Kasumi-1 (cell line): ENCODE measurements at places on chromosomes 12 and 14.

DNA sequence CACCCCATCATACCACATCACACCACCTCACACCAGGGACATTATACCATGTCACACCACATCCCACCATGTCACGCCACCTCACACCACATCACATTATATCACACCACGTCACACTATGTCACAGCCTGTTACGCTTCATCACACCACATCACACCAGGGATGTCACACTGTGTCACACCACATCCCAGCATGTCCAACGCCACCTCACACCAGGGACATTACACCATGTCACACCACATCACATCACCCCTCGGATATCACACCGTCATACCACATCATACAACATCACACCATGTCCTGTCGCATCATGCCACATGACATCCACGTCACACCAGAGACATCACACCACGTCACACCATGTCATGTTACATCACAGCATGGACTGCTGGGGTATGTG lies 235.5 kb downstream of the TMEM121 start:
- no peak for DNase-seq

GRCh38 chr14:53399057-53399456 lies 245.9 kb upstream of the DDHD1 start:
- DNase-seq = peak; percentile 36

GRCh38 chr12:78371284-78371683 lies 493.3 kb upstream of the SYT1 start:
- no peak for DNase-seq

DNA sequence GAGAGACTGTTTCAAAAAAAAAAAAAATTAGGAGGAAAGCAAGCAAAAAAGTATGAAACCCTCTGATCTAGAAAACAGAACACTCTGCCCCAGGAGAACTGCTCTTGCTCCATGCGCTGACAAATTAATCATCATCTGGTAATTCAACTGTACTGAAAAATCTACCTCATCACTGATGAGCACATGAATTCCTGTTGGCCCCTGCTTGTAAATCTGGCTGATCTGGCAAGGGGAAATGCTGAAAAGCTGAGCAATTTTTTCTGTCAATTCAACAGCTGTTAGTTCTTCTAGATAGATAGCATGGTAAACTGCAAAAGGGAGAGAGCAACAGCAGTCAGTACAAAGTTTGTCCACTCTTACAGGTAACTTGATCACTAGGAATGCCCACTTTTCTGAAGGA lies 15.2 kb upstream of the CSRNP2 start:
- DNase-seq = no peak

GRCh38 chr12:52690351-52691075 lies 10.3 kb upstream of the KRT1 start:
- DNase-seq = no peak

- DNase-seq = peak; percentile 51
These were observed 2.1 kb upstream of the CCT2 start for GRCh38 chr12:69583203-69583602.

GRCh38 chr12:61290473-61290872 lies 969.7 kb upstream of the USP15 start:
- no peak for DNase-seq

DNA sequence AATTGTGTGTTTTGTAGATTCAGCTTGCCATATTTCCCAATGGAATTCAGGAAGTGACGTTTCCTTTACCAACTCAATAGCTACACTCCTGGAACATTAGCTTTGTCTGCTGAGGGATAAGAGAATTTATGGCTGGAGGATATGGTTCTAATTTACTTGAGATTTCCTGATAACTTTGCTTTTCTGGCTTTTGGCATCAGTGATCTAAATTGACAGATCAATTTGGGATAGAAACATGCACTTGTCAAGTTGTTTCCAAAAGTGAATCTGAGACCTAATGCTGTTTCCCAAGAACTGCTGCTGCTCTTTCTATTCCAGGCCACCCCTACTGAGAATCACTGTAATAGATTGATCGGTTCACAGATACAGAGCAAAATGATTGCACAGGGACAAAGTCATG lies 43.2 kb downstream of the MGAT4C start:
- DNase-seq = no peak

DNA sequence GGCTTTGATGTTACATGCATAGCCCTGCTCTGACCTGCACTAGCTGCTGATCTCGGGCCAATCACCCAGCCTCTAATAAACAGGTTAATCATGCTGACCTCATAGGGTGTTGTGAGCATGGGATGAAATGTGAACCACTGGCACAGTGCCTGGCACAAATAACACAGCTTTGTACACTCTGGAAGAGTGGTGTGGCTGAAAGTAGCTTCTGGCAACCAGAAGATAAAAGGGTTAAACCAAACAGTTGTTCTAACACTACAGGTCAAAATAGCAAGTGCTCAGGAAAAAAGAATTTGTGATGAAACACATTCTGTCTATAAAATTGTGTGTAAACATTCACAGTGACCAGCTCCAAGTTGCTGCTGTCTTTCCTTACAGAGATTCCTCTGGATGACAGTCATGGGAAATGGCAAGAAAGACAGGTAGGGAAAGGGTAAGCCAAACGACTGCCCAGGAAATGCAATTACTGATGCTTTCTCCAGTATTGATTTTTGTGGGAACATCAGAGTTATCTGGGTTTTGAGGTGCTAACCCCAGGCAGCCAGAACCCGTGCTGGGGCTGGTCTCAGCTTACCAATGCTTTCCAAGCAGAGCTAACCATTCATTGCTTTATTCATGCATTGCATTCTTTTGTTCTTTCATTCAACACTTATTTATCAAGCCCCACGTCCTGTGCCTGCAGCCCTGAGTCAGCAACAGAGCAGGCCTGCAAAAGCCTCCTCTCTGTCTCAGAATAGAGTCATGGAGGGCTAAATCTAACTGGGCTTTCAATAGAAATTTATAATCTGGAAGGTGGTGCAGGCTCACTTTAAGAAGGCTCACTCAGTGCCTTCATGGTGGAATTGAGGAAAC lies 38.1 kb upstream of the CAPRIN2 start:
- no peak for DNase-seq

DNA sequence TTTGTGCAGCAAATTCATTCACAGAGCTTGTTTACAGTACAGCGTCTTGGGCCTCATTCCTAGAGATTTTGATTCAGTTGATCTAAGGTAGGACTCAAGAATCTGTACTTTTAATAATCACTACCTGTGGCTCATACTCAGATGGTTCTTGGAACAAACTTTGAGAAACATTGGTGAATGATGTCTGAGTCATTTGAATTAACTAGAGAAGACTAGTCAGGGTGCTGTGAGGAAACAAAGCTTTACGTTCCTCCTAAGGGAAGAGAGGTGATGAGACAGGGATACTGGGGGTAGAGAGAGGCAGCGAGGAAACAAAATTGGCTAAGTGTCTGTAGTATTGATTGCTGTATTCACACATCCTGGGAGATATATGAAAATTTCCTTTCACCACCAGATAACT lies 109.4 kb downstream of the SLC15A5 start:
- no peak for DNase-seq

- DNase-seq = no peak
These were observed 14.1 kb downstream of the PLCZ1 start for GRCh38 chr12:18723752-18724151.

DNA sequence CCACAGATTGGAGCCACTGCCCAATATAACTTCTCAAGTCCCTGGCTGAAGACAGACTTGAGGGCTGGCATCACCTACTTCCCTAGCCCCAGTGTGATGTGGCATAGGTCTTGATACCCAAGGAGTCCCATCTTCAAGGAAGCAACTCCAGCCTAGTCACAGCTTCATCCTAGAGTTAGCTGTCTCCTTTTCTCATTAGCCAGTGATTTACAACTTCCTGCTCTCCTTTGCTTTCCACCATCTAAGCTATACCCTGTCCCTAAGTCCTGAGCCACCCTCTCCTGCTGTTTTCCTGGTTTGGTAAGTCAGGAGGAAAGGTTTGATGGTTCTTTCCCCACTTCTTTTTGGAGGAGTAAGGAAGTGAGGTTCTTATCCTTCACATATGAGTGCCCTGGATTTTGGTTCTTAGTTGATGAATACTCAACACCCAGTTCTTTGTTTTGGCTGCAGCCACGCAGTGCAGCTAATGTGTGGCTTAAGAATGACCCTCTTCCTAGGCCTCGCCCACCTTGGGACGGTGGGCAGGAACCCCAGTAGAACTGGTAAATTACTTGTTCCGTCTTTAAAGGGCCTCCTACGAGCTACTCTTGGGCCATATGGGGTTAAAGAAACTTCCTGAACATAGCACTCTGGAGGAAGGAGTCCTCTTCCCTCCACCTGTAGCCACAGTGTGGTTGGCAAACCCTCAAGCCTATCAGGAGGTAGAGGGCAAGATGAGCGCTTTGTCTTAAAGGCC lies 3.9 kb upstream of the GPX2 start:
- DNase-seq = no peak

GRCh38 chr14:22872033-22872832 lies 693 bp downstream of the LRP10 start:
- DNase-seq = peak; percentile 72

DNA sequence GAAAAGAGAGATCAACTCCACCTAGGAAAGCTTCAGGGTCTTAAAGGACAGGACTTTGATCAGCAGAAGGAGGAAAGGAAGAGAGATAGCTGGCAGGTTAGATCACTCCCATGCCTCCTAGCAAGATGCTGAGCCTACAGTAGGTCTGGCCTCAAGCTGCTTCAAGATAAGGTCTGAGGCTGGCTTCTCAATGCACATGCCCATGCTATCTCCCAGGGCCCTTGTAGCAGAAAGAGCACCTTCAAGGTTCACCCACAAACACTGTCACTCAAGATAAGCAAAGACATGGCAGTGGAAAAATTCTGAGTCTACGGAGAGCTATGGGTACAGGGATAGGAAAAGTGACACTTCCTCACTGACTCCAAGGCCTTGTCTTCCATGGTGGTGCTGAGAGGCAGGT lies 14.3 kb downstream of the REM2 start:
- no peak for DNase-seq

DNA sequence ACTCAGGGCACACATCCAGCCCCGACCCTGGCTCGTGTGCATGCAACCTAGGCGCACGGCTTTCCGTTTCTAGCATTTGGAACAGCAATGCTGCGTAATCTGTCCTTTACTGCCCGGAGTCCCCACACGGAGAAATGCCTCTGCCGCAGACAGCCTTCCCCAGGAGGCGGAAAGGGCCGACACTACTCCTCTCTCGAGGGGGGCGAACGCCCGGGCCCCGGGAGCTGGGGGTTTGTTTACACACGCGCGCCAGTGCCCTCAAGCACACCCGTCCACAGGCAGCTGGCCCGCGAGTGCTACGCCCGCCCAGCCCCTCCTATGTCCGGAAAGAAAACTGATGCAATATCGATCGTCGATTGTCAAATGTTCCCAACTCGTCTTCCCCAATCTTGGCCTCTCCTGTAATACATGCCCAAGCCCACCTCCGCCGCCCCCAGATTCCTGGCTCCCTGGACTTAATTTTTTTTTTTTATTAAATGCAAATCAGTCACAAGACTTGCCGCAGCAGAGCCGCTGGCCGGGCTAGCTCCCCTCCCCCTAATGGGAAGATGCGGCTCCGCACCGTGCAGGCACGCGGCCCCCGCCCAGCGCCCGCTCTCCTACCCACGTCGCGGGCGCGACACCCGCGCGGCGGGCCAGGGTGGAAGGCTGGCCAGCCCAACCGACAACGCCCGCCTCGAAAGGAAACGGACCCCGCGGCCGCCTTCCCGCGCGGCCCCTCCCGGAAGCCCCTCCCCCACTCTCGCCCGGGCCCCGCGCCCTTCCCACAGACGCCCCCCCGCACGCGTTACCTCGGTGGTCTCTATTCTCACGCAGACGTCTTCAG lies 642 bp downstream of the SLC38A2 start:
- peak; percentile 52 for DNase-seq

DNA sequence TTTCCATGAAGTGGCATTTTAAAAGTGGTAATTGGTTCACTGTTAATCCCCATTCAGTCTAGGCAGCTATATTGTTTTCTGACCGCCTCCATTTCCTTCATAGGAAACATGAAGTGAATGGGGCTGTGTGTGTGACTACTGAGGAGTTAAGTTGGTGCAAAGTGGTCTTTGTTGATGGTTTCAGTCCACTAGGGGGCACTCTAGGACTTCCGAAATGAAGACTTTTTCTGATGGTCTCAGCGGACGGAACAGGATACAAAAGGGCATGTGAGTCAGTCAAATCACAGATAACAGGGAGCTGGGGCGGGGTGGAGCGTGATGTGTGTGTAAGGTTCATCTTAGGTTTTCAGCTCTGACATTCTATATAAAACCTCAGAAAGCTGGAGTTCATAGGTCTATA lies 240.1 kb upstream of the OR4E1 start:
- DNase-seq = peak; percentile 90

DNA sequence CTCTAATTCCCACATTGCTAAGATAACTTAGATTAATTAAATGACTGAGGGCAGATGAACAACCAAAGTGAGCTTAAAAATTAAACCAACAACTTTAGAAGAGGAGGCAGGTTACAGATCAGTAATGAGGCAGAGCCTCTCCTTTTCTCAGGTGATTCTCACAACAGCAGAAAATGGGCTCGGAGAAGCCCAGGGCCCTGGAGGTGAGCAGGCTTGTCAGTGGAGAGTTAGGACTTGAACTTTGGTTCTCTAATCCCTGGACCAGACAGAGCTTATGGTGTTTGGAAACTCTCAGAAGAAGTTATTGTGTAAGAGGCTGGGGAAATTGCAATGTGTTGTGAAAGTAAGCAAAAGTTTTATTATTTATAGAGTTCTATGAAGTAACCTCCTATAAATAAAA lies 2.8 kb downstream of the TRHDE start:
- DNase-seq = no peak

GRCh38 chr14:50363714-50364111 lies 33.0 kb downstream of the CDKL1 start:
- peak; percentile 97 for DNase-seq

- no peak for DNase-seq
These were observed 51.7 kb downstream of the TSHR start for GRCh38 chr14:81007131-81007530.

DNA sequence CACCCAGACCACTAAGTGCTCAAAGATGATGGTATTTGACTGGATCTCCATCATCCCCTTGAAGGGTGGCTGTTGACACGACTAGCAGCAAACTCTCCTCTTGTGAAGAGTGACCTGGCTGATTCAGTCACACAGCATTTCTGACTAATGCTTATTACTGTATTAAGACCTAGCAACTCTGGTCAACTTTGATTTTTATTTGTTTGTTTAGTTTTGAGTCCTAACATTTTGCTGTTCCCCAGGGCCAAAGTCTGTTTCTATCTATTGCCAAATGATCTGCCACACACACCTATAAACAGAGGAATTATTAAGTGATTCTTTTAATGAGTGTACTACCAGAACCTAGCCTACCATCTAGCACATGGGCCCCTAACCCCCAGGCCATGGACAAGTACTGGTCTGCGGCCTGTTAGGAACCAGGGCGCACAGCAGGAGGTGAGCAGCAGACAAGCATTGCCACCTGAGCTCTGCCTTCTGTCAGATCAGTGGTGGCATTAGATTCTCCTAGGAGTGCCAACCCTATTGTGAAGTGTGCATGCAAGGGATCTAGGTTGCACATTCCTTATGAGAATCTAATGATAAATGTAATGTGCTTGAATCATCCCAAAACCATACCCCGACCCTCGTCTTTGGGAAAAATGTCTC lies 120.0 kb downstream of the RPS6KA5 start:
- DNase-seq = no peak

- DNase-seq = no peak
These were observed 132.1 kb upstream of the SYT1 start for GRCh38 chr12:78732481-78732880.
